ENCODE measurements at places on chromosomes 2 and 18. TPM values are rescaled to one million over a fixed set of nuclear protein-coding genes. Genes with fewer than 3 reads are reported as not detected.

Gene CNRIP1
- 44.9 TPM for total RNA-seq

Gene DAW1
- not detected for total RNA-seq

Gene GALNT5
- total RNA-seq, result not detected

Gene SLC9A2
- total RNA-seq, result not detected

Gene ADAM17
- 45.8 TPM for total RNA-seq

Gene KIF5C
- total RNA-seq, result under 0.01 TPM

Gene CCDC121
- 1.0 TPM for total RNA-seq

DNA sequence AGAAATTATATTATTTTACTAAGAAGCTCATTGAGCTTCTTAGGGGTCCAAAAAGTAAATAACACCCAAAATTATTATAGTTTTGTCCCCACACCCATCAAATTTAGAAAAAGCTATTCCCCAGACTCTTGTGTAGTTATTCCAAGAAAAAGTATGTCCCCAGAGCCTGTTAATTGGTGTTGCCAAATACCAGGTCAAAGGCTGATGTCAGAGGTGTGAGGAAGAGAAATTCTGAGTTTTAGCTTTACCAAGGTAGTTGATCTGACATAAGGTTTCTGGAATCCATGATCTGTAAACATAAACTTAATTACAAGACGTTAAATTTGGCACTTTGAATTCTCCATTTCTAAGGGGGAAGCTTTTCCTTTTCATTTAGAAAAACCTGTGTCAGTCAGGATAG is 29.3 kb upstream of the PSME4 start:
- DNase-seq, result no peak

DNA sequence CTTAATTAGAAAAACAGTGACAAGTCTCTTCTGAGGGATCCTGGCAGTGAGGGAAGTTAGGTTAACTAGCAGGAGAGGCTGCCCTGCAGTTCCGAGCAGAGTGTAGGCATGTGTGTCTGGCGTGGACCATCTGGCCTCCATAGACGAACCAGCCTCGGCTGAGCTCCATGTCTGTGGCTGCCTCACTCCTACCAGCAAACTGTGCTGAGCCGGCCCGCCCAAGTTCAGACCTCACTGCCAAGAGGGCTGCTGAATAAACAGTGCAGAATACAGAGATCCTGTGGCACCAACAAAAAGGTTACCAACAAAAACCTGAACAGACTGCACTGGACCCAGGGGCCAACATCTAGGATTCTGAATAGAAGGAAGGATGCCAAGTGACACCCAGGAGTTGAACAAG is 27.3 kb downstream of the INO80C start:
- peak; percentile 48 for DNase-seq

DNA sequence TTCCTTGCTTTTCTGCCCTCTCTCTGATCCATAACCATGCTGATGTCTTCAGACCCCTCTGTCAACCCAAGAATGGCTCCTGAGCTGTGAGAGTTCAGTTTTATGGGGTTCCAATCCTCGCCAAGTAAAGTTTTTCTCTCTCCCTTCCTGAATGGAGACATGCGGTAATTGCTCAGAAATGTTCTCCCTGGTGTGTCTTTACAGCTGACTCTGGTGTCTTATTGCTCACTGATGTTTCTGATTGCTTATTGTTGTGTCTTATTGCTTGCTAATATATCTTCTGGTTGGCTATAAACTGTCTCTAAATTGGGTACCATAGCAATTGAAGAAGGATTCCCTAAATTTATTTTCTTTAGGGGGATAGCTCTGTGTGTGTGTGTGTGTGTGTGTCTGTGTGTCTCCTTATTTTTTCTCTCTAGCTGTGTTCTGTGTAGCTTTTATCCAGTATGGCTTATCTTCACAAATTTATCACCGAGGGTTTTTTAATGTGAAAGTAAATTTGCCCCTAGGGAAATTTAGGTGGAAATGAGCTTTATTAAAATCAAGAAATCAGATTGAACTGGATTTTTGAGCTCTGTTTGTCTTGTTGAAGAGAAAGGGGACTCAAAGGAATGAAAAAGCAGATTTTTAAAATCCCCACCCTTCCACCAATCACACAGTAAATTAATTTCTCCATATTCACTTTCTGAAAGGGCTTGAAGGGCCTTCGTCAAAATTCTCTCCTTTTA is 19.5 kb downstream of the MGAT5 start:
- no peak for DNase-seq

- DNase-seq, result no peak
These were observed 87.3 kb upstream of the TLK1 start for GRCh38 chr2:171247741-171248662.

DNA sequence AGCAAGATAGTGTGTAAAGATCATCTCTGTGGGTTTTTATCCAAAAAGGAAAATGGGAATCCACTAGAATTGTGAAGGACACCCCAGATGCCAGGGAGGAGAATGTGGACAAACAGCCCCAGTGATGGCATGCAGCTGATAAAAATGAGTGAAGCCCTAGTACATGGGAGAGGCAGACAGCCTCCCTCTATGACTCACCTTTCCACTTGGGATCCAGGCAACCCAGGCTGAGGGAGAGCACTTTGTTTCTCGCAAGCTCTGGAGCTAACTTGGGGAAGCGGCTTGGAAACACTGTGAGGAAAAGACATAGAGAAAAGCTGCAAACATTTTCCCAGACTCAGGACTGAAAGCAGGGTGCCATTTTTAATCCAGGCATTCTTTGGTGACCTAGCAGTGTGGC is 5.3 kb upstream of the FLACC1 start:
- DNase-seq, result no peak

DNA sequence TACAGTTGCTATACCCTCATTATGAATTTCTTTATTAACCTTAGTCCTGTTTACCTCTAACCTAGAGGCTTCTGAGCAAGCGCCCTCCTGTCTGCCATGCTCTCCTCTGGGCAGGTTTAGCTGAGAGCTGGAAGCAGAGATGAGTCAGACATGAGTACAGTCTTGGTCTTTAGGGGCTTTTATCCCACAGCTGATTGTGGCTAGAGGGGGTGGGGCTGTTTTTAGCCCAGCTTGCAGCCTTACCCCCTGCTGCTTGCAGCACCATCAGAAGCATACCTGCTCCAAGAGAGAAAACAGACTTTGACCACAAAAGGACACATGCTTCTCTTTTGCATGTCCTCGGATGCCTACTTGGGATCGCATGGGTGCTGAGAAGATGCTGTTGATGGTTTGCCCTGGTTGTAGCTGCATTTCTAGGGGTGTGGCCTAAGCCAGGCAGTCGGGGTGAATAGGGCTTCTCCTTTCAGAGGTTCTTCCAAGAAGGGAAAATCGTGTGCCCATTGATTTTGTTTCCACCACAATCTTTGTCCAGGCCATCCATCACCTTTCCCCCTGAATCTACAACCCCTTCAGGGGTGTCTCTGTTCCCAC is 115.0 kb upstream of the LGALSL start:
- no peak for DNase-seq

DNA sequence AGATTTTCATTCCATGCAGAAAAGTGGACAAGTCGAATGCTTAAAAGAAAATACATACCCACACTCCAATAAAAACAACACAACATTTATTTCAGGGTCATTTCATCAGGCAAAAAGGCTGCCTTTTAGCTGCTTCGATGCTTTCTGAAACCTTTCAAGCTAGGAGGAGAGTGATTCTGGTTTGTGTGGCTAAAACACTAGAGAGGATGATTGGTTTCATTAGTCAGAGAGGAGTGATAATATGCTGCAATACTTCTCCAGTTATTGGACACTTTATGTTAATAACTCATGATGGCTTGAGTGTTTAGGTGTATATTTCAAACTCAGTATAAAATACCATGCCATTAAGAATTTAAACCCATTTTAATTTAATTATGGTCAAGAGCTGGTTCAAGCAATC is 614.0 kb downstream of the SLC4A3 start:
- DNase-seq, result no peak

- peak; percentile 74 for DNase-seq
These were observed 66.0 kb downstream of the STPG4 start for GRCh38 chr2:47089083-47089464.

DNA sequence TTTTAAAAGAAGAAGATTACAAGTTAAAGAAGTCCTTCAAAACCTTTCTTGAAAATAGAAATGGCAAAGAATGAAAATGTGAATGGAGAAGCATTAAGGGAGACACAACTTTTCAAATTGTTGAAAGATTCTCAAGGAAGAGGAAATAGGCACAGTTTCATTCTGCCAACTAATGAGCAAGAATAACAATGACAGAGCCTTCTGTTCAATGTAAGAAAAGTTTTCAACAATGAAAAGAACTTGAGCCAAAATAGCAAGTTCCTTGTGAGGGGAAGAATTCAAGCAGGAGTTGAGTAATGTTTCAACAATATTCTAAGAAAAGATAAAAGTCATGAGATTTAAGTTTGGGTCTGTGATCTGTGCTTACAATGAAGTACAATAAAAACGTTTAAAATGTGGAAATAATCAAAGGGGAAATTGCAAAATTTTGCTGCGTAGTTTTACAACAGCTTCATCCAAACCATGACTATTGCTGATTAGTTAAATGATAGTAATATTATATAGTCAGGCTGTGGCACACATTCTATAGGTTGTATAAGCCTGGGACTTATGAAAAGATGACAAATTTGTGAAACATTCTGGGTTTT is 122.6 kb downstream of the METTL4 start:
- DNase-seq, result no peak

DNA sequence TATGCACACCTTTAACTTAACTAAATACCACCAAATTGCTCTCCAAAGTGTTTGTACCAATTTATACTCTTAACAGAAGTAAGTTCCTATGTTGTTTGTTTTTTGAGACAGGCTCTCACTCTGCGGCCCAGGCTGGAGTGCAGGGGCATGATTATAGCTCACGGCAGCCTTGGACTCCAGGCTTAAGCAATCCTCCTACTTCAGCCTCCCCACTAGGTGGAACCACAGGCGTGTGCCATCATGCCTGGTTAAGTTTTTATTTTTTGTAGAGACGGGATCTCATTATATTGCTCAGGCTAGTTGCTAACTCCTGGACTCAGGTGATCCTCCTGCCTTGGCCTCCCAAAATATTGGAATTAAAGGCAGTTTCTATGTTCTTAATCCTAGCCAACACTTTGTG is 13.1 kb upstream of the NAB1 start:
- no peak for DNase-seq

DNA sequence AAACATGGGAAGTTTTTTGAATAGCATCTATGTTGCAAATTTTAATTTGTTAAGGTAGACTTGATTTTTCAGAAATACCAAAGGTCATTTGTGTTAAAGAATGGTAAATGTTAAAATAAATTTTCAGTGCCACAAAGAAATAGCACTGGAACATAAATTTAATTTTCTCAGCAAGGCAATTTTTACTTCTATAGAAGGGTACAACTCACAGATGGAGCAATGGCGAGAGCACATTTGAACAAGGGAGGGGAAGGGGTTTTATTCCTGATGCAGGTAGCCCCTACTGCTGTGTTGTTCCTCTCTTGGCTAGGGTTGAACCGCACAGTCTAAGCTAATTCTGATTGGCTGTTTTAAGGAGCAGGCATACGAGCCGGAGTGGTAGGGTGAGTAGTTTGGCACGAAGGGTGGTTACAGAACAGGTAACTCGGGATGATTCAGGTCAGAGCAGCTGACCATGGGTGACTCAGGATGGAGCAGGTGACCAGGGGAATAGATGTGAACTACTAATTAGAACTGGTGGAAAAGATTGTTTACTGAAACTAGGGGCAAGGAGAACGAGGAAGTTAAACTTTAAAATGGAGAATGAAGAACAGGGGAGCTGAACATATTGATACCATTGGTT is 50.1 kb upstream of the PSME4 start:
- no peak for DNase-seq

DNA sequence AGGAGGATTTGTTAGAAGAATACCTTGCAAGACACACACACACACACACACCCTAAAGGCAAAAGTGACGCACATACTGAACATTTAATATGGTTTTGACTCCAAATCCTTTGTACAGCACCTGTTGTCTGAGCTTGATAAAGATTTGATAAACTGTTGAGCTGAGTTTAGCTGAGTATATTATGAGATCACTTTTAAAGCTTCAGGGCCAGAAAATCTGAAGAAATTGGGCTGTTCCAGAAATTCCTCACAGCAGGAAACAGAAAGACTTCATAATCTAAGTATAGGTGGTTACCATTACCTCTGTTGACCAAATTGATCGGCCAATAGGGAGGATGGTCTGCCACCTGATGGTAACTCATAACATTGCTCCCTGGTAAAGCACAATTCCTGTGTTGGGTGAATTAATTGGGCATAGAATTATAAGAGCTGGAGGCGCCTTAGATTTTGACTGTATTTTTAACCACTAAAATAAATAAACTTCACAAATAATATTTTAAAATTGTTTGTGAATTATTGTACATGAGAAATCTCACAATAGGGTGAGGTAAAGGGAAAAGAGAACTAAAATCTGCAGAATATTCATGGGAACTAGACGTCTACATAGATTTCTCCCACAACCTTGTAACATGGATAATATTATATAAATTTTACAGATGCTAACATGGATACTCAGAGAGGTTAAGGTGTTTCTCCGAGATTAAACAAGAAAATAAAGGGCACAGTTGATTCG is 21.8 kb upstream of the RPIA start:
- DNase-seq, result peak; percentile 27

Data from dermis microvascular lymphatic vessel endothelial cell (primary cell).